ENCODE measurements at places on chromosomes 4 and X.

DNA sequence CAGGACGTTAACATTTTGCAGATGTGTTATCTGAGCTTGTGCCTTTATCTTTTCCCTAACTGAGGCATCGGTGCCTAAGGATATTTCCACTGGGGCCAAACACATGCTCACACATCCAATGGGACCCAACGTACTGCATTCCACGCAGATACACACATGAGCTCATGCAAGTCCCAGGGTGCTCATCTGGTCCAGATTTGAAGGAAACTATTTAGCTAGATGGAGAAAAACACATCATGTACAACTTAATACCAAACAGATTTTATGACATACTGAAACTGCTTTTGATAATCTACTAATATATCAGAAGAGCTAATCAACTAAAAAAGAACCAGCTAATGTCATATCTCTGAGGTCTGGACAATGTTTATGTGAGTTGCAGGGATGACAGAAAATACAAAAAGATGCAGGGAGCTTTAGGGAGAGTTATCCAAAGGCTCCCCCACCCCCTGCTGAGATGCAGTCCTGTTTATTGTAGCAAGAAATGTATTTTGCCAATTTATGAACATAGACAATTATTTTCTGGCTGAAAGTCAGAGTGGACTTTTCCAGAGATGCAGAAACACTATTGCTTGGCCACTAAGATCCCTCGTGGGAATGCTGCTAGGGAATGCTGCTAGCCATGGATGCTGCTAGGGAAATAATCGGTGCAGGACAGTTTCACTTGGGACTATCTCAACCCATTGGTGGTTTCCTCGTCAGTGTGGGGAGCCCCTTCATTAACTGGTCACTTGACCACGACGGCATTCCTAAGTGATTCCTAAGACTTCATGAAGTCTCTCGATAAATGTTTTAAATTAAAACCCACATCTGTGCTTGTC lies 172.8 kb downstream of the SMIM20 start:
- DNase-seq: no peak

GRCh38 chr4:71269233-71269632 lies 69.6 kb upstream of the SLC4A4 start:
- no peak for DNase-seq

- DNase-seq: no peak
Measured at GRCh38 chrX:43817444-43817843, 64.8 kb downstream of the MAOB start.

DNA sequence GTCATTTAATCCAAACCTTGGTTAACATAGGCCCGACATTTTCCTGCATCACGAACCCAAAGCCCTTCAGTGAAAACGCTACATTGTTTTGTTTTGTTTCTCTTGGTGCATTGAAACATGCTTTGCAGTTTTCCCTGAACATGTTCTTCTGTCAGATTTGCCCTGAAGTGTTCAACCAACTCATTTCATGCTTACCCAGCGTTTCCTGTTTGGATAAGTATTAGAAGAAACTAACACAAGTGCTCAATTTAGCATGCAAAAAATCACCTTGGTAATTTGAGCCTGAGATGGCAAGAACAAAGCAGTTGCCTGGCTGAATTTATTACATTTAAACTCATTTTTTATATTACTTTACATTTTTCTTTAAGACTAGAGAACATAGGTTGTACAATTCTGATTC lies 160.1 kb upstream of the VCX3A start:
- DNase-seq: no peak

DNA sequence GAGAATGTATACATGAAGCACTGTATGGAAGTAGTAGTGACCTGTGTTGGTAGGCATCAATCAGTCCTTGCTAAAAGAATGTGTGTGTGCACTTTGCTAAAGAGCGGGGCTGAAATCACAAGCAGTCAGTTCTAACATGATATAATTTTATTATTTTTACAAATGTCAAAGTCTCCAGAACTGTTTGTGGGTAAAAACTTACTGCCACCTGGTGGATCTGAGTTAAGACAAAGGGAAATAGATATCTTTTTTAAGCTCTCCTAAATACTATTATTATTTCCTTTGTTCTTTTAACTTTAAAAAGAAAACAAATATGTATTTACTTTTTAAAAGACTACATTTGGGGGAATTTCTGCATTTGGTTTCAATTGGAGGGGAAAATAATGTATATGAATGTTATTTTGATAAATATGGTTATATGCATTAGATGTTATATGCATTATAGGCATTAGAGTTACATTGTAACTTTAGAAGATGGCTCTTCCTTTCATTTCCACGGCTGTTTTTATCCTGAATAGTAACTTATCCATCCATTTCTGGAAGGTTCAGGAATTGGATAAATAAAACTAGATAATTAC lies 7.8 kb upstream of the CLOCK start:
- DNase-seq: peak; percentile 8

DNA sequence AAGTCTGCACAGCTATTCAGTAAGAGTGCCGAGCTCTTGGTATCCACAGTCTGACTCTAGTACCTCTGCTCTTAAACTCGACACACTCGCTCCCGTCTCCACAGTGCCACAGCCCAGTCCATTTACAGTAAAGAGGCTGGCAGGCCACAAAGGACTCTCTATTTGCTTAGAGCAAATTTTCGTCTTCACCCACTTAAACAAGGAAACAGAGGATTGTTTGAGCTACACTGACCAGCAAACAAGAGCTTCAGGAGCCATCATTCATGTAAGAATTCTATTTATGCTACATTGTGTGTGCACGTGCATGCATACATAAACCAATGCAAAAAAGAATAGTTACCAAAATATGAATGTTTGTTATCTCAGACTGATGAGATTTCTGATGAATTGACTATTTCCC lies 290.2 kb downstream of the USP46 start:
- DNase-seq: peak; percentile 22

GRCh38 chr4:77012726-77013125 lies 63.1 kb downstream of the CCNI start:
- no peak for DNase-seq

DNA sequence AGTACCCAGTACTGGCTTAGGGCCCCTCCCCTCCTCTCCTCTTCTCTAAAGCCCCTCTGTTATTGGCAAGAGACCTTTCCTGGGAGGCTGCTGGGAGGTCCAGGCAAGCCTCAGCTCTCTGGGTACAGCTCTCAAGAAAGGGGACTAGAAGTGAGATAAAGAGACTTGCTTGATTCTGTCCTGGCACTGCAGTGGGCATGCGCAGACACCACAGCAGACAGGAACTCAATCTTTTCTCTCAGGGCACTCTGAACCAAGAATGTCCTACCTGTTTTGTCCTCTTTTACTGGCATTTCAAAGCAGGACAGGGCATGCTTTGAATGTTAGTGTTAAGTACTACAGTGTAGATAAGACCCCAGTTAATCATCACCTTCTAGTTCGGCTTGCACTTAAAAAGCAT lies 74.9 kb downstream of the NYX start:
- DNase-seq: no peak

DNA sequence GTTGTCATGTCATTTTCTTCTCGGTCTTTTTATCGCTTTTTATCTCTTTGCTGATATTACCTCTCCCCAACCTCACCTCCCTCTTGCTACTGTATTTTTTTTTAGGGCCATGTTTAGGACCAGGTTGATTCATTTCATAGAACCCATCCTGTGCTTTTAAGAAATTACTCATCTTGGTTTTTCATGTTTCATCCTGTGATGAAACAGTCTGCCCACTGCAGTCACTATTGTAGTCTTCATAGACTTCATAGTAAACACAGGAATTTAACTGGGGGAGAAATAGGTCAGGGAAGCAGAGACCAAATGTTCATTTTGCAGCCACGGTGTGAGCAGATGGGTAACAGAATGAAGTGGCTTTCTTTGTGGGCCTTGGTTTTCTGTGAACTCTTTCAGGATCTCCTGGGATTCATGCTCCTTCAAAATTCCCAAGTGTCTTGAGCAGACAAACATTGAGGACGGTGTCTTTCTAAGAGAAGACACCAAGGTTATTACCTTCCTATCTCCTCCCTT lies 161.8 kb downstream of the NAA11 start:
- DNase-seq: no peak

DNA sequence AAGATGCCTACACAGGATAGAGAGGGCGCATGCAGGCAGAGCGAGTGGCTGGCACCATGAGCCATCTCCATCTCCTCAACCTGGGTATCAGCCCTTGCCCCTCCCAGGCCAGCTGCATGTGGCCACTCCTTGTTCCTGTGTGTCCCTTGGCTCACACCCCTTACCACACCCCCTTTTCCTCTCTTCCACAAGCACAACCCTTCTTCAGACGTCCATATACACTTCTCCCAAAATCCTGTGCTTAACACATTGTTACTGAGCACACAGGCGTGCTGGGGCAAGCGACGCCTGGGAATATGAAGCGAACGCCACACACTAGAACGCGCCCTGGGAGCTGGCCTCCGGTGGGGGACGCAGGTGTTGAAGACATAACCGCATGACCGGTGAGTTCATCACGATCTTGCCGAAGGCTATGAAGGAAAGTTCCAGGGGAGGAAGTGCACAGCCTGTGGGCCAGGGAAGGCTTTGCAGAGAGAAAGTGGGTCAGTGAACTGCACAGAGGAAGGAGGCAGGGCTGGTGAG lies 19.1 kb upstream of the KIAA0232 start:
- peak; percentile 29 for DNase-seq

DNA sequence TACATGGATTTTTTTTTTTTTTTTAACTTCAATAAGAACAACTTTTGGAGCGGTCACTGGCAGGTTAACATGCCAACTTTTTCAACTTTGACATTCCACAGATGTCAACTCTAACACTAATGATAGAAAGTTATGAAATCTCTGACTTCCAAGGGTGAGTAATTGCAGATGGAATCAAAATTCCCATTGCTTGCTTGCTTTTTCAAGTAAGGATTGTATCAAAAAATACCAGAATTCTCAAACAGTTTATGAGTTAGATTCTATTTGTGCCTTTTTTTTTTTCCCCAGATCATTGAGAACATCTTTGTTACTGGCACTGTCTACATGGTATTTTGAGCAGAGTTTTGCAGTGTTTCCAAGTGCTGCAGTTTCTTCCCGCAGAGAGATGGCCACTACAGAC lies 50.3 kb upstream of the OTUD4 start:
- DNase-seq: no peak

GRCh38 chrX:144709841-144710240 lies 537.5 kb upstream of the SPANXN1 start:
- DNase-seq: no peak

All from SK-MEL-5 (cell line).